ENCODE measurements at places on chromosomes 5 and 9. TPM values are rescaled to one million over a fixed set of nuclear protein-coding genes. Genes with fewer than 3 reads are reported as not detected.

GRCh38 chr5:58184910-58185309 is 275.0 kb downstream of the PLK2 start:
- DNase-seq: no peak

DNA sequence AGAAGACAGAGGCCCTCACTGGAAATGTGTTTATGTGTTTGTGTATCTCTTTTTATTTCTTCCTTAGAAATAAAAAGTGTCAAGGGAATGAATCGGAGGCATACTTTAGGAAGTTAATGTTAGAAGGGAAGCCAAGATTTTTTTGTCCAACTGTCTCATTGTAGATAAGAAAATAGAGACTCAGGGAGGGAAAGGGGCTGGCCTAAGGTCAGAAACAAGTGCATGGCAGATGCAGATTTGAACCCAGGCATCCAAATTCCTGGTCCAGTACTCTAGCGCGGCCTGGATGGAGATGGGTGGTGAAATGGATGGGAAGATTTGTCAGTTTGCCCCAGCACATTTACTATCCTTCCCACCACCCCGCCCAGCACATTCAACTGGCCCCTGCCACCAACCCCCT is 19.8 kb upstream of the TNIP1 start:
- no peak for DNase-seq

DNA sequence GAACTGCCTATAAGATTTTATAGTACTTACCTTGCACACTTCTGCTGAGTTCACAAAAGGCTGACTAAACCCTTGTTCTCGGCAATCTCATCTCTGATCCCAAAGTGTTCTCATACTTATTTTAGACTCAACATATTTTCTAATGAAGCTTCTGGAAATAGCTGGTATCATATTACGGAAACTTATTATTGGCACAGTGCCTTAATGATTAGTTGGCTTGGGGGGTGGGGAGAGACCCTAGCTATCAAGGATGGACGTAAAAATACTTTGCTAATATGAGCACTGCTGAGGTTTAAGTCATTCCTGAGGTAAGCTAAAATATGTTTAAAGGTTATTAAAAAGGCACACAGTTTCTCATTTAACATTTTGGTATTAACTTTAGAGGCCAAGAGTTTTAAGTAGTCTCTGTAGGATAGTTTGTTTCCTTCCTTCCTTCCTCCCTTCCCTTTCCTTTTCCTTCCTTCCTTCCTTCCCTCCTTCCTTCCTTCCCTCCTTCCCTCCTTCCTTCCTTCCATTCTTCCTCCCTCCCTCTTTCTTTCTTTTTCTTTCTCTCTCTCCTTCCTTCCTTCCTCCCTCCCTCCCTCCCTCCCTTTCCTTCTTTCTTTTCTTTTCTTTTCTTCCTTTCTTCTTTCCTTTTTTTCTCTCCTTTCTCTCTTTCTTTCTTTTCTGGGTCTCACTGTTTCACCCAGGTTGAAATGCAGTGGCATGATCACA is 31.5 kb downstream of the ZSWIM6 start:
- no peak for DNase-seq

CCNI2 gene
- total RNA-seq: not detected

SLU7 gene
- total RNA-seq: 62.8 TPM

PTGES gene
- total RNA-seq: 2.2 TPM

LCP2 gene
- 56.9 TPM for total RNA-seq
